Cardiac muscle cell (in vitro differentiated cells and primary cell): ENCODE measurements at places on chromosomes 7 and 10.

DNA sequence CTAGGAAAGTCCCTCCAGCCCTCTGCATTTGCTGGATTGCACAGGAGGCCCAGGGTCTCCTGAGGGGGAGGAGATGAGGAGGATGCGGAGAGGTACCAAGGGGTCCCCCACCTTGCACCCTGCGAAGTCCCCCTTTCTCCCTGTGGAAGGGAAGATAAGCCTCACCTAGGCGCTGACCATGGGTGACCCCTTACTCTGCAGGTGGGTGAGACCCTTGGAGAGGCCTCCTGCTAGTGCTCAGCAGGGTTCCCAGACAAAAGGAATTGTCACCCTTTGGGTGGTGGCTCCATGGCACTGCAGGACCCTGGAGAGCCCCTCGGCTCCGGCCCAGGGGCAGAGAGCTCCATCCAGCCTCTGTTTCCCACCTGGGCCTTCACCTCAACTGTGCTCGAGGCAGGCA lies 107.0 kb upstream of the RET start:
- DNase-seq = no peak

DNA sequence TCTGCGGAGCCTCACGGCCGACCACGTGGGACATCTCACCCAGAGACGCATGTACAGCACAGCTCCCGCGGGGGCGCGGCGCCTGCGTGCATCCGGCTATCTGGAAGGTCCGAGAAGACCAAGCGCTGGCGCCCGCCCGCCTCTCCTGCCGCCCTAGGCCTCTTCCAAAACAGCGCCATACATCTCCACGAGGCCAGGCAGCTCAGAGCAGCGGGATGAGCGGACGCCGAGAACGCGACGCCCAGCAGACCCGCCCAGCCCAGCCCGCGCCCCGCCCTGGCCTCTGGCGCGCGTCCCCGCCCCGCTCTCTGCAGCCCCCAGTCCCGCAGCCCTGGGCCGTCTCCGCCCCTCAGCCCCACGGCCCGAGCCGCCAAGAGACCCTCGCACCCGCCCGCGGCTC lies 20.3 kb upstream of the LANCL2 start:
- no peak for DNase-seq

DNA sequence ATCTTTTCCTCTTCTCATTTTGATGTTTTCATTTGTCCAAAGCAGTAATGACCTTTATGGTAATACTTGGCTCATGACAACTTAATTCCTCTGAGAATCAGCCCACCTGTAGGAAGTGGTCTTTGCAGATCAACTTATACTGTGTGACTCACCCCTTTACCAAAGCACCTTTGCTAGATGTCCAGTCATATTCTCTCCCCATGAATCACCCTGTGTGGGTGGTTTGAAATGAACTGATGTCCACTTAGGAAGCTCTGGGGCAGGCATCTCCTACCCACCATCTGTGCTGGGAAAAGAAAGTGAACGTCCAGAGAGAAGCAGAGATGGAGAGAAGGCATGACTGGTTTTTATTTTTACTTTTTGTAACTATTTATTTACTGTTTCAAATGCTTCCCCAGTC lies 410.3 kb downstream of the KIF20B start:
- peak; percentile 28 for DNase-seq

- DNase-seq = peak; percentile 57
Observed at GRCh38 chr10:33657154-33657908, 322.9 kb upstream of the NRP1 start.

DNA sequence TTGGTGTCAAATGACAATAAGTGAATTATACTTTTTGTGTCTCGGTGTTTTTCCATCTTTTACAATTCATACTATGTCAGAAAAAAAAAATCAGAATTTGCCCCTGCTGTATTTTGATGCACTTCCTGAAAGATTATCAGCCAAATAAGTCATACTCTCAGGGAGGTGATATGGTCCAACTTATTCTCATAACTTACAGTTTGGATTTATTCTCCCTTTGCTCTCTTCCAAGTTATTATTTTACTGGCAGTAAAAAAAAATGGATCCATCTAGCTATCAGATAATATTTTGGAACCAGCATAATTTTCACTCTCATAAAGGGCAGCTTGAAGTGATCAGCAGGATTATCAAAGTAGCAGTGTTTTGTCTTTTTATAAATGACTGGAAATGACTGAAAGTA lies 337.1 kb downstream of the BMPER start:
- no peak for DNase-seq

- no peak for DNase-seq
Observed at GRCh38 chr10:119500123-119500795, 42.3 kb downstream of the RGS10 start.

- no peak for DNase-seq
Observed at GRCh38 chr10:109173937-109174336, 749.4 kb downstream of the XPNPEP1 start.

- no peak for DNase-seq
Observed at GRCh38 chr10:81177651-81178244, 640.0 kb downstream of the SH2D4B start.

DNA sequence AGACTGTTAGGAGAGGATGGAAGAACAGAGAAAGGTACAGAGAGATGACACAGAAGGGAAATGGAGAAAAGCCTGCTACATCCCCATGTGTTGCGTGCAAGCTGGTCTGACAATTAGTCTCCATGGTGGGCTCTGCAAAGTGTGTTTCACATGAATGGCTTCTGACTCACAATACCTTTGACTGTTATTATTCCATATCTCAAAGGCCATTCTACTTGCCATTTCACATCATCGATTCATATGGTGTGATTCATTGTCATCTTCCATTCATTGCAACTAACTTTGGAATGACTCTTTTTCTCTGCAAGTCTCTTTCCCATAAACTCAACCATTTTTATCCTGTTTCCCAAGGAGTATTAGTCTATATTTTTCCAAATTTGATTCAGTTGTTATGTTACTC lies 208.9 kb upstream of the INHBA start:
- DNase-seq = no peak

- no peak for DNase-seq
Observed at GRCh38 chr7:144784943-144785342, 50.9 kb downstream of the TPK1 start.

- DNase-seq = no peak
Observed at GRCh38 chr7:102918845-102919244, 6.0 kb downstream of the LRRC17 start.

GRCh38 chr7:94394437-94395140 lies at the start of gene COL1A2:
TSS of gene COL1A2 (plus strand) at chr7:94394895. CDS start at chr7:94395032, 137 bp downstream.
- peak; percentile 99 for DNase-seq
